ENCODE measurements at places on chromosomes 5 and 9. TPM values are rescaled to one million over a fixed set of nuclear protein-coding genes. Genes with fewer than 3 reads are reported as not detected.

DNA sequence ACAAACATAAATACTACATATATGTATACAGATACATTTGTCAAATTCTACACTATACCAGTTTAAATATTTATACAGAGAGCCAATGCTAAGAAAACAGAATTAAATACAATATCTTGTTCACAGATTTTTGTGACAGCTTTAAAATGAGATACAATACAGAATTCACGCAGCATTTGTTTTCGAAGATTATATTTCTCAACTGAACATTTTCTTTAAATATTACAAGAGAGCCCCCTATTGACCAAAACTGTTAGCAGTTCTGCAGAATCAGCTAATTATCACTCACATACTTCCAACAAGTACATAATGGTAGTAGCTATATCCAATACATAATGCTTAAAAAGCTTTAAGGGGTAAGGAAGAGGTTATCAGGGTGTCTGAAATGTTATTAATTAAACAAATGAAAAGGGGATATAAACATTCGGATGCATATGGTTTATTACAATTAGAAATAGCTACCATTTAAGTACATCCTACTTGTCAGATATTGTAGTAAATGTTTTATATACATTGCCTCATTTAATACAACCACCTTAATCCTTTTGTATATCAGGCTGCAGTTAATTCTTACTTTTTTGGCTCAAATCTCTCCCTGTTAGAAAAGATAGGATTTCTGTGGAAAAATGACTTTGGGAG, 31.7 kb downstream of the ZDHHC21 start:
- H3K27me3 ChIP-seq, result no peaks in the 10 kb centered on the region
- peak; percentile 60 for DNase-seq
- no peaks in the 10 kb centered on the region for H3K4me1 ChIP-seq
- H3K27ac ChIP-seq, result no peak overlapping the region
- H3K4me3 ChIP-seq, result no peak overlapping the region

DNA sequence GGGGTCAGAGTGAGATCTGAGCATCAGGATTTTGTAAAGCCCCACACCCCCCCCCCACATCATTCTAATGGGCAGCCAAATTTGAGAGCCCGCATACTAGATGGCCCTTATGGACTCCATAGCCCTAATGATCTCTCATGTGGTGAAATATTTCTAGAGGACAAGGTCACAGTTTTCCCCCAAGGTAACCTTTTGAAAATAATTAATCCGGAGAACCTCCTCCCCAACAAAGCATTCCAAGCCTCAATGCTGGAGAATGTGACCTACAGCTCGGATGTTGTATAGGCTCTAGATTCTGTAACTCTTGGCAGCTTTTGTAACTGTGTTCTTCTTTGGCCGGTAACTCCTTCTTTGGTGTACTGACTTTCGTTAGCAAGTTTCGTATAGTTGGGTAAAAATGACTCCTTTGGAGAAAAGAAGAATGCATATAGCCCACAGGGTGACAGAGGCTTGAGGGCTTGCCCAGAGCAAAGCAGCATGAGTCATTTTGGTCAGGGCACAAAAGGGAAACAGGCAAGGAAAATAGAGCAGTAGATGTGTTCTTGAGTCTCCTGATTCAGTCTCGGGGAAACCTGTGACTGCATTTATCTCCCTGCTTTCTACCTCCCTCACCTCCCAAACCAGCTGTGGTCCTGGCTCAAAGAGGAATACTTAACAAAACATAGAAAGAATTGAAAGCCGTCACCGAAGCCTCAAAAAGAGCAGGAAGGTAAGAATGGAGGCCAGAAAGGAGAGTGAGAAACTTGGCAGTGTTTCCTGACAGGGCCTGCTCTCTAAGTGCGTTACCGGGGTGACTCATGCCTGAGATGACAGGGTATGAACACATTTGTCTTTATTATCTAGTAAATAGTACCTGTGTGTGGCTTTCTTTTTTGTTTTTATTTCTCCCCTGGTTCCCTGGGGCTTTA, 6.6 kb upstream of the XPA start:
- no peak overlapping the region for H3K4me3 ChIP-seq
- H3K27ac ChIP-seq, result no peak overlapping the region

DNA sequence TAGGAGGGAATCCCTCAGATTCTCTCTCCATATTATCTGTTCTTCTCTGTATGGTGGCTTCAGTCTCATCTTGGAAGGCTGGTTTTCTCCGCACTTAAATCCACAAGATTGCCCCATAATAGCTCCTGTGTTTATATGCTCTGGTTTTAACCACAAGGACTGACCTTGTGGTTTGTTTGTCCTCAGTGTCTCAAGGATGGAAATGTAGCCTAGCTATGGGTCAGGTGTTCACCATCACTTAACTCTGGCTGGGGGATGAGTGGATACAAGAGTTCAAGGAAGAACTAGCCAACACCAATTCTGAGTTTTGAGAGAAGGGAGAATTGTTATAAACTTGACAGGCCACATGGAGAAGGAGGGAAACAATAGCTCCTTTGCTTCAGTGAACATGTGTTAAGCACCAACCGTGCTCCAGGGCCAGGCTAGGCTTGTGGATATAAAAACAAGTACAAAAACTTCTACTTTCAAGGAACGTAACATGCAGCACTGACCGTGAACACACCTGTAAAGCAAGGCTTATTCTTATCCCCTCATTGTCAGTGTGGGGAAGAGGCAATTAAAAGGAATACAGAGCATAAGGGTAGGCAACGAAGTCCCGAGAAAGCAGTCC, 75.6 kb upstream of the VLDLR start:
- H3K27me3 ChIP-seq, result no peaks in the 10 kb centered on the region
- no peaks in the 10 kb centered on the region for H3K36me3 ChIP-seq
- H3K4me1 ChIP-seq, result no peaks in the 10 kb centered on the region
- H3K4me3 ChIP-seq, result no peak overlapping the region
- peak; percentile 20 for DNase-seq

DNA sequence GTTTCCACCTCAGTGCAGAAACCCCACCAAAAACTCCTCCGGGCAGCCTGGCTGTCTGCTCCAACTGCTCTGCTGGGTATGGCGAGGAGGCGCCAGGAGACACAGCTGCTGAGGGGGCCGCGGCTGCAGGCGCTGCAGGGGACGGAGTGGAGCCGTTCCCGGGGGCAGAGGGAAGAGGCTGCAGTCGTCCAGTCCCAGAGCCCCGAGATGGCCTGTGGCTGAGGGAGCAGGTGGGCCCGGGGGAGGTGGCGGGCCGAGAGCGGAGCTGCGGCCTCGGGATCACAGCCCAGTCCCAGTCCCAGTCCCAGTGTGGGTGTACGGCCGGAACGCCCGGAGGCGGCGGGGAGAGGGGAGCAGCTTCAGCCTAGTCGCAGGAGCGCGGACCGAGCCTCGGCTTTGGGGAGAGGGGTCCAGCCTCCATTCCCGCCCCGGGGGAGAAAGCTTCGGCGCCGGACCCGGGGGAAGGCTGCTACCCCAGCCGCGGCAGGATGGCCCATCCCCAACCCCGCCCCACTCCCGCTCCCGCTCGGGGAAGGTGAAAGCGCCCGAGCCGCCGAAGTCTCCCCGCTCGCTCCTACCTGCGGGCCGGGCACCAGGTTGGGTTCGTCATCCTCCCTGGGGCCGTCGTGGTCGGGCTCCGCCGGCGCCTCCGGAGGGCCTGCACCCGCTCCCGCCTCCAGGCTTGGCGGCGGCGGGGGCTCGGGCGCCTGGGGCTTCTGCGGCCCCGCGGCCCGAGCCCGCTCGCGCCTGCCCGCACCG, 513 bp downstream of the FAM193B start:
- H3K36me3 ChIP-seq, result peaks cover 3% of the 10 kb centered on the region
- peak overlapping the region; percentile 54 for H3K27ac ChIP-seq
- no peak for DNase-seq

DNA sequence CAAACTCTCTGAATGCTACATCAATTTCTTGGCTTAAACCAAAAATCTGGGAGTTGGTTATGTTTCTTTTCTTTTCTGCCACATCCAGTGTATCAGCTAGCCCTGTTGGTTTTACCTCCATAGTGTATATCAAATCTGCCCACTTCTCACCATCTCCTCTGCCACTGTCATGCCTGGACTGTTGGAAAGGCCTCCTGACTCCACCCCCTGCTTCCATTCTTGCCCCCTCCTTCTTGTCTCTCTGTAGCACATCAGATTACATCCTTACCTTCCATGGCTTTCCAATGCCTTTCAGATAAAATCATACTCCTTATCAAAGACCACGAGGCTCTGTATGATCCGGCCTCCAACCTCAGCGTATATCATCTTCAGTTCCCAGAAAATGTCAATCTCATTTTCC, 35.4 kb downstream of the STXBP1 start:
- H3K27me3 ChIP-seq, result no peaks in the 10 kb centered on the region
- DNase-seq, result no peak
- no peak overlapping the region for H3K4me3 ChIP-seq
- no peak overlapping the region for H3K27ac ChIP-seq

DNA sequence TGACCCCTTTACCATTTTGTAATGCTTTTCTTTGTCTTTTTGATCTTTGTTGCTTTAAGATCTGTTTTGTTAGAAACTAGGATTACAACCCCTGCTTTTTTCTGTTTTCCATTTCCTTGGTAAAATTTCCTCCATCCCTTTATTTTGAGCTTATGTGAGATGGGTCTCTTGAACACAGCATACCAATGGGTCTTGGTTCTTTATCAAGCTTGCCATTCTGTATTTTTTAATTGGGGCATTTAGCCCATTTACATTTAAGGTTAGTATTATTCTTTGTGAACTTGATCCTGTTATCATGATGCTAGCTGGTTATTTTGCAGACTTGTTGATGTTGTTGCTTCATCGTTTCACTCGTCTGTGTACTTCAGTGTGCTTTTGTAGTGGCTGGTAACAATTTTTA, 337.3 kb downstream of the SPATA31D1 start:
- no peak for DNase-seq
- no peaks in the 10 kb centered on the region for H3K4me1 ChIP-seq
- H3K36me3 ChIP-seq, result no peaks in the 10 kb centered on the region
- H3K4me3 ChIP-seq, result no peak overlapping the region
- no peak overlapping the region for H3K27ac ChIP-seq

DNA sequence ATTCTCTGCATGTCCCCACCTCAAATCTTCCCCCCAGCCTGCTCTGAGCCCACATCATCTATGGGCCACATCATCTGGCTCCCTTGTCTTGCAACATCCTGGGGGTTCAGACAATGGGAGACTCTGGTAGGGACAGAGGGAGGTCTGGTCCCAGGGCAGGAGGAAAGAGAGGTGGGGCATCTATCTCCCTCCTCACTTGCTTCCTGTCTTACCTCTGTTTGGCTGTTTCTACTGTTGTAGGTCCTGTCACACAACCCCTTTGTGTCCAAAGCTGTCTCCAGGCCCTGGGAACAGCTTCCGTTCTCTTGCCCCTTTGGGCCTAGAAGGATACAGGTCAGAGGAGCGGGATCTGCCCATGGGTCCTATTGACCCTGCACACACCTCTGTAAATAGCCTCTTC, 227.2 kb downstream of the NSG2 start:
- no peak for DNase-seq
- no peaks in the 10 kb centered on the region for H3K27me3 ChIP-seq
- no peak overlapping the region for H3K27ac ChIP-seq
- no peaks in the 10 kb centered on the region for H3K4me1 ChIP-seq

DNA sequence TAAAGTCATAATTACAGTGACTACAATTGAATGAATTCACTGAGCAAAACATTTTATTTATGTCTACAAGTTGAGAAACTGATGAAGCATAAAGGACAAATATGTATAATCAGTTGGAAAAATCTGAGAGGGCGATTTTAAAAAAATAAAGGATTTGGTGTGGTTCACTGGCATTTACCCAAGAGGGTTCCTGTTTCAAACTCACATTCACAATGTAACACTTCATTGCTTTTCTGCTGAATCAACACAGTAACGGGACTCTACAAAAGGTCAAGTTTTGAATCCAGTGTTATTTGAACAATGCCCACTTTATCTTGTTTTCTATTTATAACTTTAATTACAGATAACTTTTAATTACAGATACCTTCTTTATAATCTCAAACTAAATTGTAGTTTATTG, 138.6 kb downstream of the NUDT12 start:
- H3K4me1 ChIP-seq, result no peaks in the 10 kb centered on the region
- no peaks in the 10 kb centered on the region for H3K36me3 ChIP-seq
- H3K27ac ChIP-seq, result no peak overlapping the region
- DNase-seq, result peak; percentile 78
- no peak overlapping the region for H3K4me3 ChIP-seq

GRCh38 chr9:127698386-127698785, 8.4 kb upstream of the CFAP157 start:
- H3K4me1 ChIP-seq, result no peaks in the 10 kb centered on the region
- DNase-seq, result no peak
- no peak overlapping the region for H3K27ac ChIP-seq
- no peaks in the 10 kb centered on the region for H3K27me3 ChIP-seq
- H3K36me3 ChIP-seq, result no peaks in the 10 kb centered on the region

DNA sequence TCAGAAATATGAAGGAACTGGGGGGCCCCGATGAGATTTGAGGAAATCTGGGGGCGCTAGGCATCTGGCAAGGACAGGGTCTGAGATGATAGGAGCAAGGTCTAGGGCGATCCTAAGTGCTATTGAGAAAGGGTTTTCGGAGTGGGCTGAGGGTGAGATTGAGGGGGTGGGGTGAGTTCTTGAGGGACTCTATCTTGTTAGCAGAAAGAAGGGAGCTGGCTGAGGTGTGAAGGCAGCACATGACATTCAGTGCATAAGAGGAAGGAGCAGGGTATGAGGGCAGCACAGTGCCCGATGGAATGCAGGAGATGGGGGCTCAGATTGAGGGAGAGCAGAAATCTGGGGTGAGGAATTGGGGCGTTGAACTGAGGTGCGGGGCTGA, 640 bp downstream of the TRIM32 start:
- peaks cover 7% of the 10 kb centered on the region for H3K4me1 ChIP-seq
- peak overlapping the region; percentile 86 for H3K4me3 ChIP-seq
- DNase-seq, result no peak
- H3K27me3 ChIP-seq, result no peaks in the 10 kb centered on the region
- H3K27ac ChIP-seq, result peak overlapping the region; percentile 24

- no peaks in the 10 kb centered on the region for H3K27me3 ChIP-seq
- DNase-seq, result peak; percentile 60
- H3K27ac ChIP-seq, result peak overlapping the region; percentile 23
- no peak overlapping the region for H3K4me3 ChIP-seq
- no peaks in the 10 kb centered on the region for H3K36me3 ChIP-seq
- peaks cover 4% of the 10 kb centered on the region for H3K4me1 ChIP-seq
These were observed 147.2 kb downstream of the C9orf50 start for GRCh38 chr9:129473523-129474244.

- no peak overlapping the region for H3K4me3 ChIP-seq
- H3K36me3 ChIP-seq, result no peaks in the 10 kb centered on the region
- no peak overlapping the region for H3K27ac ChIP-seq
- H3K27me3 ChIP-seq, result no peaks in the 10 kb centered on the region
- peaks cover 2% of the 10 kb centered on the region for H3K4me1 ChIP-seq
These were observed 194.8 kb downstream of the HSPA4 start for GRCh38 chr5:133246376-133247150.

Gene PPP2CA
- 46.2 TPM for total RNA-seq

Measured in fibroblast of lung (primary cell).